ENCODE measurements at places on chromosomes 1 and 21. TPM values are rescaled to one million over a fixed set of nuclear protein-coding genes. Genes with fewer than 3 reads are reported as not detected.

GRCh38 chr1:88773540-88774150, 89.6 kb downstream of the PKN2 start:
- DNase-seq, result peak; percentile 52

GRCh38 chr21:46180778-46181391, 3.4 kb downstream of the SPATC1L start:
- no peak for DNase-seq

- no peak for DNase-seq
These were observed 83.6 kb downstream of the LRRC8D start for GRCh38 chr1:89904219-89904980.

The FMO1 gene
- total RNA-seq, result not detected

DNA sequence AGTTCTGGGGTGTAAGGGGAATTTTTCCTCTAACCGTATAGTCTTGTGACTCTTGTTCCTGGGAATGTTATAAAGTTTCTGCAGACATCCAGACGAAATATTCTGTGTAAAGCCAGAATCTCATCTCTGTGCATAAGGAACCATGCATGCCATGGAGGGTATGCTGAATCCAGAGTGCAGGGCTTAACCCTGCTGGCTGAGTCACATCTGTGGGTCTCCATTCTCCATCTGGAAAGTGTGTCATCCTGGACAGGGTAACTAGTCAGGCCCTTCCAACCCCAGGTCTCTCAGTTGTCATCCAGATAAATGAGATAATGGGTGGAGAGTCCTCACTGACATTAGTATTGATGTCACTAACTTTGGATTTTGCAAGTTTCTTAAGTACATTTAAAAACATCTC, 48.8 kb downstream of the ATP5PO start:
- DNase-seq, result no peak

GRCh38 chr1:224739303-224739996, 123.3 kb downstream of the CNIH3 start:
- DNase-seq, result no peak

The SORT1 gene
- 11.2 TPM for total RNA-seq

- peak; percentile 67 for DNase-seq
These were observed 6.3 kb upstream of the TMEM39B start for GRCh38 chr1:32066489-32066873.

The CA6 gene
- not detected for total RNA-seq

- no peak for DNase-seq
These were observed 8.0 kb downstream of the NOL9 start for GRCh38 chr1:6546326-6546725.

- DNase-seq, result no peak
These were observed 96.1 kb downstream of the SLC35F3 start for GRCh38 chr1:234000557-234001041.

The TMEM52 gene
- total RNA-seq, result 0.87 TPM

DNA sequence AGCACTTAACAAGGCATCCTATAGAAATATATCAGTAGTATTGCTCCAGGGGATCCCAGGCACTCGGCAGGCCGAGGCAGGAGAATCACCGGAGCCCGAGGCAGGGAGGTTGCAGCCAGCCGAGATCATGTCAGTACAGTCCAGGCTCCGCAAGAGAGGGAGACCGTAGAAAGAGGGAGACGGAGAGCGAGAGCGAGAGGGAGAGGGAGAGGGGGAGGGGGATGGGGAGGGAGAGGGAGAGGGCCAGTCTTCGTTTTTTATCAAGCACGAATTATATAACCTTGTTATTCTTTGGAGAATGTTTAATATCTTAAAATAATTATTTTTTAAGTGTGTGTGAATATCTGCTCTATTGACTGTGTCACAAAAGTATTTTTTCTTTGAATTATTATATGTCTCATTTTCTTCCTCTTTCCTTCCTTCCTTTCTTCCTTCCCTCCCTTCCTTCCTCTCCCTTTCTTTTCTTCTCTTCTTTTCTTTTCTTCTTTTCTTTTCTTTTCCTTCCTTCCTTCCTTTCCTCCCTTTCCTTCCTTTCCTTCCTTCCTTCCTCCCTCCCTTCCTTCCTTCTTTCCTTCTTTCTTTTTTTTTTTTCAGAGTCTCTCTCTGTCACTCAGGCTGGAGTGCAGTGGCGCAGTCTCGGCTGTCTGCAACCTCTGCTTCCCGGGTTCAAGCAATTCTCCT, 233.7 kb downstream of the SRGAP2C start:
- no peak for DNase-seq

DNA sequence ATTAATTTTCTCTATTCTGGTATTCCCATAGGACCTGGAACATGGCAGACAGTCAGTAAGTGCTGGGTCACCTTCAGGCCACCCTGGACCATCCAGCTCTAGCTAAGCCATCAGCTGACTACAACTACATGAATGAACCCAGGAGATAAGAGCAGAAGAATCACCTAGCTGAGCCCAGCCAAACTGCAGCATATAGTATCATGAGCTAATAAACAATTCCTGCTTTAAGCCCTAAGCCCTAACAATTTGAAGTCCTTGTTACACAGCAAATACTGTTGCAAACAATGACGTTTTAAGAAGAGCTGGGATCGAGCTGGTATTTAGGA, 14.2 kb upstream of the CITED4 start:
- DNase-seq, result no peak

- no peak for DNase-seq
These were observed 71.0 kb downstream of the POU2F1 start for GRCh38 chr1:167291539-167292185.

DNA sequence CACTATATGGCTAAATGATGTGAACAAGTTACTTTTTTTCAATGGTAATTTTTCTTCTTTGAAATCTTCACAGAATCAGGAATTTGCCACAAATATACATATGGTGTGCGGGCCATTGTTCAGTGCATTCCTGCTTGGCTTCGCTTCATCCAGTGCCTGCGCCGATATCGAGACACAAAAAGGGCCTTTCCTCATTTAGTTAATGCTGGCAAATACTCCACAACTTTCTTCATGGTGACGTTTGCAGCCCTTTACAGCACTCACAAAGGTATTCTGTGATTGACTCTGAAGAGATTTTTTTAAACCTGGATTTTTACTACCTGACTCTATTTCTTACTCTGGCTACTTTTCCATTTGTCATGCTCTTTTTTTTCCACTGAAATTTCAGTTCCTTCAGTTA, 76.2 kb upstream of the KIAA1614 start:
- no peak for DNase-seq

DNA sequence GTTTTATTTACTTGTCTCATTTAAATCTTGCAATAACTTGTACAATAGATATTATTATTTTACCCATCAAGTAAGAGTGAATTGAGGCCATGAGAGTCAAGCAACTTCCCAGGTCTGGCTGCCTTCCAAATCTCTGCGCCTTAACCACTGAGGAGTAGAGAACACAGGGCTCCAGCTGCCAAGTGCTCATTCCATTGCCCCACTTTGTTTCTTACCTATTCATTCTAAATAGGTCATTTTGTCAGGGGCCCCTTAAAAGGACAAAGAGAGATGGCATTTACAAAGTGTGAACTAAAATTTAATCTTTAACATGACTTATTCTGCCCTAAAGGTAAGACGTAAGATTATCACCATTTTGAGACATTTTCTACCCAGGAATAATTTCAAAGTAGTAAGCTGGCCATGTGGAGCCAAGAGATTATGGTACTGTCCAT, 3.5 kb downstream of the PPP1R15B start:
- no peak for DNase-seq

DNA sequence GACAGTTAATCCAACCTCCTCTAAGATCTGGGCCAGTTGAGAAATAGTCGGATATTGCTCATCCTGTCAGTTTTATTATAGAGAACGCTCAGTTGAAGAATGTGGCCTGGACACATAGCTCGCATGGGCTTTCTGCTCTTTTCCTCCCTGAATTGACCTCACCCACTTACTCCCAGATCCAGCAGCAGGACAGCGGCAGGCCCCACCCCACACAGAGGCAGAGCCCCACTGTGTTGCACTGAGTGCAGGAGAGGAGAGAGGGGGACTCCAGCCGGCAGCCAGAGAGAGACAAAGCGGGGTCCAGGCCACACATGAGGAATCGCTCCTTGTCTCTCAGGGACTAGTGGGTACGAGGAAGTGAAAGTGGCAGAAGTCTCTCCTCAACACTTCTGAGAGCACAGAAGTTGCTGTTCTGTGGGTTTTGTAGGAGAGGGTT, 78.6 kb downstream of the LAMC1 start:
- DNase-seq, result no peak

DNA sequence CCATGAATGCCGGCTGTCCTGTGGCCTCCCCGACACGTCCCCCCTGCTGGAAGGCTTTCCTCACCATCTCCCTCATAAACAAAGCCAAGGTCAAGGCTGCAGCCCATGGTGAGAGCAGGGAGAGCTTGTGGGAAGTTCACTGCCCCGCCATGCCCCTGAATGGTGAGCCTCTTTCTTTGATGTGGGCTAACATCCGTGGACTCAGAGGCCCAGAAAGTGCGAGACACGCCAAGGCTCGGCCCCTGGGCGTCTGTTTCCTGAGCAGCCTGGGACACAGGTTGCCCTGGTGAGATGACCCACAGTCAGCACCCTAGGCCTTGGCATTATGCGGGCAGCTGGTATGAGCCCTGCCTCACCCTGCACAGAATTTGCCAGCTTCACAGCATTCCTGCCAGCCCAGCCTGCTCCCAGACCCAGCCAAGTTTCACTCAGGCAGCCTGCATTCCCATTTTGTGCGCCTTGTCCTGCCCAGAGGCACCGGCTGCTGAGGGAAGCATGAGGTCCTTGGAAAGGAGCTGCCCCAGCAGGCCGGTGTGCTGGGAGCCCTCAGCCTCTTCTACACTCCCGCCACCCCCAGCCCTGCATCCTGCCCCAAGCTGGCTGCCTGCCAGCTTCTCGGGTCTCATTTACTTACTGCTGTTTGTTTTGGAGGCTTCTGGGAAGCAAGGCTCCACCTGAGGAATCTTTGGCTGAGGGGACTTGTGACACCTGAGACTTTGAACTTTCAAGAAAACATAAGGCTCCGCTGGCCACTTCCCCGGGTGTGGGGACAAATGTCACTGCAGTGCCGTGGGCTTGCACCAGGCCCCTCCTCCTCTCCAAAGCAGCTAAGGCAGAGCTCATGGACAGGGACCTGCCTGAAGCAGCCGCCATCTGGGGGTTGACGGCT, 31.9 kb downstream of the NEK2 start:
- no peak for DNase-seq

GRCh38 chr1:232894436-232894835, 56.0 kb upstream of the NTPCR start:
- DNase-seq, result no peak

DNA sequence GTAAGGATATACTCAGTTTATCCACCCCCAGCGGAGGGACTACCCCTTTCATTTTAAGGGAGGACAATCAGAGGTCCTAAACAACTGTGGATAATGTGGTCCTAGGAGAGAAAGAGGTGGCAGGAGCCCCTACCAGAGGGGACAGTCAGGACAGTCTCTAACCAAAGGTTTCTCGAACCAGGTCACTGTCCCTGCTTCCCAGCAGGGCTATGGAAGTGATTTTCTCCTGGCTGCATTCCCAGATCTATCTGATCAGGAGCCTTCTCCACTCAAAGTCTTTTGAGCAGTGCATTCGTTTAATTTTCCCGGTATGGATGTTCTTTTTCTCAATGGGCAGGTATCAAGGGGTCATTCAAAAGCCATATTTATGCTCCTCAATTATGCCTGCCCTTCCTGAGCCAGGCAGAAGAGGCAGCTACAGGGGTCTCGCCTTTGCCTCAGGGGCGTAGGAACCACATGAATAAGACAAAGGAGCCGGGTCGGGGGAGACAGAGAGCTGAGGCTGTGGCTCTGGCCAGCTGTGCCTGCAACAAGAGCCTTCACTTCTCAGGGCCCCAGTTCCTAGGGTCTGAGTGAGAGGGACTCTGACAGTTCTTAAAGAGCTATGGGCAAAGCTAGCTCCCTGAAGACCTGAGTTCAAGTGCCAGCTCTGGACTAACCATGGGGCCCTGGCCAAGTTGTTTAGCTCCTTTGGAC, 62.5 kb upstream of the DMRTB1 start:
- DNase-seq, result no peak

DNA sequence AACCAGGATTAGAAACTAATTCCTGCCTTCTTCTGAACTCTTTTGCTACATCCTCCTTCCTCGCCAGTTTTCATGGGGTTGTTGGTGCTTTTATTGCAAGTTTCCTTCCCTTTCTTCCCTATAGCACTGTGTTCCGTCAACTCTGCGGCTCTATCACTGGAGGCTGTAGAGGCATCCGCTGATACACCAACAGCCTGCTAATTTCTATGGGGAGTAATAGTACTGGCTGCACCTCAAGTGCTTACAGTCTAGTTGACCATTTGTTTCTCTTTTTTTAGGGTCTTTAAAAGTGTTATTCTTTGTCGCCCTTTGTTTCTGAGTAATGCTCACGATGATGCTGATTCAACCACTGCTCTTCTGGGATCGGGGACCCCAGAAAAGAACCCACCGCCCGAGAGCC, 746 bp downstream of the MIS18A start:
- DNase-seq, result peak; percentile 17

GRCh38 chr1:46691997-46692790, 20.5 kb downstream of the TEX38 start:
- DNase-seq, result no peak

DNA sequence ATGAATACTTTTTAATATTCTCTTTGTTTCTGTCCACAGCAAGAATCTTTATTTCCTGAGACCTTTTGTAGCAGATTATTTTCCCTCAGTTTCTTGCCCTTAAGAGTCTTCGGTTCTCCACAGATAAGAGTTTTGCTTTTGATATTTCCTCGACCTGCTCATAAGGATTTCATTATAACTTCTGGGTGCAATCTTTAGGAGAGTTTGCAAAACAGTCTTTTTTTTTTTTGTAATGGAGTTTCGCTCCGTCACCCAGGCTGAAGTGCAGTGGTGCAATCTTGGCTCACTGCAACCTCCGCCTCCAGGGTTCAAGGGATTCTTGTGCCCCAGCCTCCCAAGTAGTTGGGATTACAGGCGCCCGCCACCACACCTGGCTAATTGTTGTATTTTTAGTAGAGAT, 10.1 kb upstream of the UBE4B start:
- DNase-seq, result no peak

The AMY2A gene
- total RNA-seq, result not detected

The KHDRBS1 gene
- 61.1 TPM for total RNA-seq

DNA sequence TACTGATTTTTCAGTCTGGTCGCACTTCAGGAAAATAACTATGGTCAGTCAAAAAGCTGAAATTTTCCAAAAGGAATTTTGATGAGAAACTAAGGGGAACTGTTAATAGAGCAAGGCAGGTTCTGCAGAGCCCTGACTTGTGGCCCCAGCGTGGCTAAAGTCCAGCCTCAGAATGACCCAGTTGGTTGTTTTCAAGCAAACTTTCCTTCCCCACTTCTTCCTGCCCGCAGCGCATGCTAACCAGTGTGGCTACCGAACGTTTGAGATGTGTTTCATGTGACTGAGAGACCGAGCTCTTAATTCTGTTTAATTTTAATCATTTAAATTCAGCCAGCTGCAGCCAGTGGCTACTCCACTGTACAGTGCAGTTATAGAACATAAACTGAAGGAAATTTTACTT, 6.2 kb upstream of the IL10RB start:
- DNase-seq, result no peak

The FAM163A gene
- not detected for total RNA-seq

The LAMB3 gene
- 2.1 TPM for total RNA-seq

- no peak for DNase-seq
These were observed 164.7 kb downstream of the NEGR1 start for GRCh38 chr1:72117621-72118020.

The KLHL21 gene
- 19.9 TPM for total RNA-seq

- DNase-seq, result no peak
These were observed 527.7 kb upstream of the TMPRSS15 start for GRCh38 chr21:18931237-18931636.

The TMEM125 gene
- not detected for total RNA-seq
